ENCODE measurements at places on chromosomes 12 and 14.

GRCh38 chr12:6165395-6165794 lies 34.8 kb upstream of the CD9 start:
- DNase-seq, result no peak

- peak; percentile 42 for DNase-seq
Observed at GRCh38 chr12:12017135-12017581, 53.6 kb upstream of the BCL2L14 start.

DNA sequence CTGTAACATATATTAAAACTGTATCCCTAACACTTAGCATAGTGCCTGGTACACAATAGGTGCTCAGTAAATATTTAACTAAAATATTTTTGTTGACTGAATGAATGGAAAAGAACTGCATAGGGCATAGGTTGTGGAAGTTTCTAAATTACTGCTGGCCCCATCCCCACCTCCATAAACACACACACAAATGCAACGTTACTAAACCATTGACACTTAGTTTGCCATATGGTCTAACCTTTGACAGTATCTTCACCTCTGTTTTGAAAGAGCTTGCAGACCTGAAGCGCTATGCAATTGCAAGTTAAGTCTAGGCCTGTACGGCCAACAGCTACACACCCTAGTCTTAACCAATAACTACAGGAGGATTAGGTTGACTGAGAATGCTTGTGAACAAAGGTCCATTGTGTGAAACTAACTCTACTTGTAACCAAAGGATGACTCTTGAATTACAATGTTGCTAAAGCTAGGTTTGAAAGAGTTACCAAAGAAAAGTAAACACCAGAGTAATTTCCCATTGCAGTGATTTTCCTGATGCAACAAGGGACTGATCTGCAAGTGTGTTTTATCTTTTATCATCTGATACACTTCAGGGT lies 924 bp upstream of the MANSC1 start:
- DNase-seq, result no peak

GRCh38 chr12:116539361-116539771 lies 19.8 kb upstream of the MAP1LC3B2 start:
- DNase-seq, result no peak

GRCh38 chr12:111870706-111871105 lies 28.7 kb downstream of the MAPKAPK5 start:
- no peak for DNase-seq

GRCh38 chr12:67810166-67810565 lies 161.6 kb downstream of the DYRK2 start:
- DNase-seq, result no peak

DNA sequence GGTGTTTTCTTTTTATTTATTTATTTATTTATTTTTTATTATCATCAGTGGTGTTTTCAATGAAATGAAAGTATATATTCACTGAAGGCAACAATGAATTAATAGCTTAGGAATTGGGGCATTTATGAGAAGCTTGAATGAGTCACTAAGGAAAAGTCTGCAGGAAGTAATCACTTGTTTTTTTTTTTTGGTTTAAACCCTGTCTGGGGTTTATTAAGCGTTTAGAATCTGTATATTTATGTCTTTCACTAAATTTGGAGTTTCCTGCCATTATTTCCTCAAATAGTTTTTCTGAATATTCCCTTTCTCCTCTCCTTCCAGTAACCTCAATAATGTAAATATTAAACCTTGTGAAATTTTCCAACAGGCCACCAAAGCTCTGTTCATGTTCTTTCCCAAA lies 85.5 kb downstream of the TESC start:
- DNase-seq, result no peak

DNA sequence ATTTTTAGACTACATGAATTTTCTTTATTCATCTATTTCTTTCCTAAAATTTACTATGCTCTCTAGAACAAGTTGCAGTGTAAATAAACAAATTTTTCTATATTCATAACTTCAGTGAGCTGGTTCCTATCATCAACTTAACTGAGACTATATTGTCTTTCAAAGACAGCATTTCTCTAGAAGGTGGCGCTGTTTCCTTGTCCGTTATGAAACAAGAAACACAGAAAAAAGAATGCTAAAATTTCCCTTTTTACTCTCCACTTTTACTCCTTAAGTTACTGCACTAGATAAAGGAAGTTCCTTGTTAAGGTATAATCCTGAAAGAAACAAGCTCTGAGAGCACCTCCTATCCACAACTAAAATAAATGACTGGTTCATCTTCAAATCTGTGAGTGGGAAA lies 8.2 kb upstream of the CLEC2A start:
- DNase-seq, result no peak

DNA sequence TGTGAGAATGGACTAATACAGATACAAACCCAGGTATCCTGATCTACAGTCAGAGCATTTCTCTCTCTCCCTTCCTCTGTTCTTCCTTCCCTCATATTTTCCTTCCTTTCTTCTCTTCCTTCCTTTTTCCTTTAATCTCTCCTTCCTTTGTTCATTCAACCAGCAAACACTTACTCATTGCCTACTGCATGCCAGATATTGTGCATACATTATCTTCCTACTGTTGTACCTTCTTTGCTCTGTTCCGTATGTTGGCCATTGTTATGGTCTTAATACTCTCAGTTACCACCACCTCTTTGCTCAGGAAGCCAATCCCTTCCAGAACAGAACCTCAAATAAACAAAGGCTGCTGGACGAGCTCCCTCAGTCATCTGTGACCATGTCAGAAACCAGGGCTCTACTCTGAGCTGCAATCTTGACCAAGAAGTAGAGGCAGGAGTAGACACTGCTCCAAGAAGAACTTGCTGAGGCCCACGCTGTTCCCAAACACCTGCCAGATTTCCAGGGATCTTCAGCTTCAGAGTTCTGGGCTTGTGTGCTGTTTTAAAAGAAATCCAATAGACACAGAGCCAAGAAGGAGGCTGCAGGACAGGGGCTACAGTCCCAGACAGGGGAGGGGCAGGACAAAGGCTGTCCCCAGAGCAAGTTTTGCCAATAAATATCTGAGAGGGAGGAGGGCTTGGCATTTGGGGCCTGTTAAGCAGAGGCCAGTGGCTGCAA lies 526.7 kb upstream of the TBX3 start:
- no peak for DNase-seq

- DNase-seq, result no peak
Observed at GRCh38 chr14:55593698-55594097, 13.7 kb downstream of the KTN1 start.

DNA sequence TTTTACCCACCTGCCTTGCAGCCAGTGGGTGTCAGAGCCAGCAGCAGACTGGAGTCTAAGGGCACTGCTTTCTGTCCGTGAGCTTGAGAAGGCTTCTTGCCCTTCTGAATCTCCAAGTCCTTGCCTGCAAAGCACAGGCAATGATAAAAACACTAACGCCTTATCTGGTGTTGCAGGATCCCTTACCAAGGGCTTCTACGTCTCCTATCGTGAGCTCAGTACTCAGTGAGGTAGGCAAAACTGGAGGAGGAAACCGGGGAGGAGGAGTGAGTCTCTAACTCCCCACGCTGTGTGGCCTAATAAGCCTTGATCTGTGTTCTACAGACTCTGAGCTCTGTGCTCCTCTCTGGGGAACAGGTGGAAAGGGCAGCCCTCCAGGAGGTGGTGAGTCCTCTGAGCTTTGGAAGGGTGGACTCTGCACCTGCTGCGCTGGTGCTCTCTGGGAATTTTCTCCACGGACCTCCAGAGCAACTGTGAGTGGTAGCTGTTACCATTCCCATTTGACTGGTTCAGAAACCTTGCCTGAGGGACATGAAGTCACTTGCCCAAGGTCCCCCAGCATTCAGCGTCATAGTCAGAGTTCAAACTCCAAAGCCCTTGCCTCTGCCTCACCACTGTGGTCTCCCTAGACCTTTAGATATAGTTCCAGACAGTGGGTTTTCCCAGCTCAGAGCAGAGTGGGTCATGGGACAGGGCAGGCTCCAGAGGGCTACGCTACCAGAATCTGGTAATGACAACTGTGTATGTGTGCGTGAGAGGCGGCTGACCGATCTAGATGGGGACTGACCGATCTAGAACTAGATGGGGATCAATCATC lies 7.0 kb upstream of the MARK3 start:
- DNase-seq, result no peak

DNA sequence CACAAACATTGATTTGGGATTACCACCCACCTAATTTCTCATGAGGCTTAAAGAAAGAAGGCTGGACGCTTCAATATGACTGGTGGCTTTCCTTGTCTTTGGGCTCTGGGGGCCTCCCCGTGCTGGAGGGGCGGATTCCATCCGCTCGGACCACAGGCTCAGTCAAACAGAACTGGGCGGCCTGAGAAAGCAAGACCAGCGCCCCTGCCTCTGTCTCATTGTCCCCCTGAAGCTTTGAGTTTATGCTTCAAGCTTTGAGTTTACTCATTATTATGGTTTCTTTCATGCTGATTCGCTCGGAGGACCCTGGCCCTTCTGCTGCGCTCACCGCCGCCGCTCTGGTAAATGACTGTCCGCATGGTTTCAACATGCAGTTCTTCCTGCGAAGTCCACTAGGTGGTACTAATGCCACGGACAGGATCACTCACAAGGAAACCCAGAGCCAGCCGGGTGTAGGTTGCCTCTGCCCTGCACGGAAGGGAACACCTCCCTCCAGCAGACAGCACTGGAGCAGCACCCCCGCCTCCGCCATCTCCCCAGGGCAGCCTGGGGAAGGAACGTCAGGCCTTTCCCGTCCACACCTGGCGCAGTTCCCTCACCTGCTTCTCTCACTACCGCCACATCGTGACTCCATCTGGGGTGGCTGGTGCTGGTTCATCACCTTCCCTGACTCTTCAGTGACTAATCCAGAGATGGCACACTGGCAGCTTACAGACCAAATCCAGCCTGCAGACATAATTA lies 13.2 kb upstream of the TIGAR start:
- DNase-seq, result no peak

GRCh38 chr12:120497524-120498150 lies 1.7 kb downstream of the DYNLL1 start:
- DNase-seq, result no peak

DNA sequence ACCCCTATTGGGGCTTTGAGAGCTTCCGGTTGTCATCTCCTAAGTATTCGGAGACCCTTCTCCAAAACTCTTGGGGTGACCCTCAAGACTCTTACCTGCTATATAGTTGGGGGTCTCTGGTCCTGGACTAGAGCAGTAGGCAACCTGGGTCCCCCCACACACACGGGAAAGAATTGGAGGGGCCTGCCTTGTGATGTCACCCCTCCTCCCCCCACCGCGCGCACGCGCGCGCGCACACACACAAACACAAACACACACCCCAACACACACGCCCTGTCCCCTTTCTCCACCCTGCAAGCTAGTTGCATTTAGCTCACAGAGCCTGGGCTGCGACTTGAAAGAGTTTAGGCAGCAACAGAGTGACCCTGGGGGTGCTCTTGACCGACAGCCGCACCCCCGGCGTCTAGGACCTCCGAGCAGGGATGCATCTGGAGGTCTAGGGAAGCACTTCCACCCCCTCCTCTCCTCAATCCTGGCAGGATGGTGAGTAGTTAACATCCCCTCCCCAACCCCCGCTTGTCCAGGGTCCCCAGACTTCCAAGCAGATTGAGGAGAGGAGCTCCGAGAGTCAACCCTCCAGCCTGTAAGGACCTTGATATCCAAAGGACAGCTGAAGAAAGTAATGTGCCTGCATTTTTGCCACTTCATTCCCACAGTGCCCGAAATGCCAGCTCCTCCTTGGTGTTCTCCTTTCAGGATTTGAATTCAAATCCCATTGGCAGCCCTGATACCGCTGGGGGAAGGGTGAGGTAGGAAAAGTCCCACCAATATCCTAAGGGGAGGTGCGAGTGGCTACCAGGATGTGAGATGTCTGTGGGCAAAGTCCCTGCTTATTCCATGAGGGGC lies 1.4 kb upstream of the DNAJC14 start:
- peak; percentile 31 for DNase-seq

DNA sequence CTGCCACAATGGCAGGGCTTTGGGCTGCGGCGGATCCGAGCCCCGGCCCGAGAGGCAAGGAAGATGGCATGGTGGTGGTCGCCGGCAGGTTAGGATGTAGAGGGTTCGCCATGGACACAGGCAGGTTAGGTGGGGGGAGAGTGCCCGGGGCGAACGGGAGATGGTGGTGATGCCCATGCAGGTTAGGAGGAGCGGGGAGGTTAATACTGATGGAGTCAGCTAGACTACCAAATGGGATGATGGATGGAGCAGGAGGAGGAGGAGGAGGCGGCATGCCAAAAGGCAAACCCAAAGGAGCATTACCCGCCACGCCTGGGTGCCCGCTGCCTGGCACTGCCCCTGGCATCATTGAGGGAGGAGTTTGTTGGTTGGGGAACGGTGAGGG lies 6.2 kb downstream of the MYL6 start:
- no peak for DNase-seq

- DNase-seq, result peak; percentile 40
Observed at GRCh38 chr14:92922883-92923743, at the start of gene CHGA. TSS of gene CHGA (plus strand) at chr14:92923150. CDS start at chr14:92923360, 210 bp downstream.

DNA sequence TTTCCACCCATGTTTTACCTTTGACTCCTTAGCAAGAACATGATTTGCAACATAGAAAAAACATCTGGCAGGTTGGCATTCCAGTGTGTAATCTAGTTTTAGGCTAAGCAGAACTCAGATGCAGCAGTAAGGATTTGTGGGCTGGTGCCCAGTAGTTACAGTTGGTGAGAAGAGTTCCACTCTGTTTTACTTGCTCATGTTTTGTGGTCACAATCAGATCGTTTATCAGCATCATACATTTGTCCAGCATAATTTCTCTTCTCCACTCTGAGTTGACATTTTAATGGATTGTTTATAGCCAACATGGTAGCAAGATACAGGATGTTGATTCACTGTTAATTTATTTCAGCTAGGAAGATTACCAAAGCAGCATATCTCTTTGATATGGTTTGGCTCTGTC lies 120.0 kb downstream of the PDE6H start:
- no peak for DNase-seq

DNA sequence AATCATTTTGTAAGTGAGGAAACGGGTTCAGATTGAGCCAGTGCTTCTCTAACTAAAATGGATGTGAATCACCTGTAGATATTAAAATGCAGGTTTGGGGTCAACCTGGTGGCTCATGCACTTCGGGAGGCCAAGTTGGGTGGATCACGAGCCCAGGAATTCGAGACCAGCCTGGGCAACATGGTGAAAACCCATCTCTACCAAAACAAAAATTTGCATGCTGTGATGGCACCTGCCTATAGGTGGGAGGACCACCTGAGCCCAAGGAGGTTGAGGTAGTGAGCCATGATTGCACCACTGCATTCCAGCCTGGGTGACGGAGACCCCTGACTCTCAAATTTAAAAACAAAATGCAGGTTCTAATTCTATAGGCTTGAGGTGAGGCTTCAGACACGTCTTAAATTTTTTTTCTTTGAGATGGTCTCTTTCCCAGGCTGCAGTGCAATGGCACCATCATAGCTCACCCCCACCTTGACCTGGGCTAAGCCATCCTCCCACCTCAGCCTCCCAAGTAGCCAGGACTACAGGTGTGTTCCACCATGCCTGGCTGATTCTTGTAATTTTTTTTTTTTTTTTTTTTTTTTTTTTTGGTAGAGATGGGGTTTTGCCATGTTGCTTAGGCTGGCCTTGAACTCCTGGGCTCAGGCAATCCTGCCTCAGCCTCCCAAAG lies 9.0 kb downstream of the TUBA1C start:
- no peak for DNase-seq

DNA sequence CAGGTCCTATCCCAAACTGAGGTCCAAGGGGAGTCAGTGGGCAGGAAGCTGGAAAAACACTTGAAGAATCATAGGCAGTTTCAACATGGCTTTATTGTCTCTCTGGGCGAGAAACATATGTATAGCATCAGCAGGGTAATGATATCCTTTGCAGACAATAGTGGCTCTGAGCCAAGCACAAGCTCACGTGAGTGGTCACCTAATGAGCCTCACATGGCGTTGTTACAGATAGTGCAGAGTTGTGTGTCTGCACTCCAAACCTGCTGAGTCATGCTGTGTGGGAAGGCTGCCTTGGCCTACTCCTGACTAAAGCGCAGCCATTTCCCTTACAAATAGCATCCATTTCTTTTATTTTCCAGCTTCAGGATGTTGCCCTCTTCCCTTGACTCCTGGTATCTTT lies 105.2 kb upstream of the SYT1 start:
- no peak for DNase-seq

- no peak for DNase-seq
Observed at GRCh38 chr14:94681300-94682060, 69.3 kb downstream of the SERPINA3 start.
